Bronchus fibroblast of lung (primary cell): ENCODE measurements at places on chromosomes 16 and 17. TPM values are rescaled to one million over a fixed set of nuclear protein-coding genes. Genes with fewer than 3 reads are reported as not detected.

TEDC2 gene
- total RNA-seq: 23.8 and 25.9 TPM in 2 replicates

ATP1B2 gene
- total RNA-seq: not detected in 2 replicates

MMP2 gene
- 99.7 and 101 TPM in 2 replicates for total RNA-seq

PRR35 gene
- total RNA-seq: not detected in 2 replicates

SDK2 gene
- 0.15 and 0.34 TPM in 2 replicates for total RNA-seq

SP6 gene
- total RNA-seq: 0.15 and 0.34 TPM in 2 replicates

GPR139 gene
- total RNA-seq: not detected in 2 replicates

TTLL6 gene
- total RNA-seq: 0.17 TPM in 1 of 2 replicates, not detected in the other

COX6A2 gene
- not detected in 2 replicates for total RNA-seq

AIPL1 gene
- total RNA-seq: not detected in 2 replicates

PIK3R6 gene
- not detected in 2 replicates for total RNA-seq

MAZ gene
- 262 and 274 TPM in 2 replicates for total RNA-seq

CBFA2T3 gene
- total RNA-seq: not detected in 2 replicates

TMIGD1 gene
- total RNA-seq: not detected in 2 replicates

PYDC1 gene
- not detected in 2 replicates for total RNA-seq

CCDC200 gene
- not detected in 2 replicates for total RNA-seq

IL4R gene
- 15.3 and 16.3 TPM in 2 replicates for total RNA-seq

KRTAP17-1 gene
- not detected in 2 replicates for total RNA-seq

ZDHHC1 gene
- total RNA-seq: 4.6 and 7.9 TPM in 2 replicates

KRT28 gene
- not detected in 2 replicates for total RNA-seq

SRL gene
- total RNA-seq: not detected in 2 replicates

TBC1D3D gene
- total RNA-seq: not detected in 2 replicates

TSR1 gene
- 57.4 and 60.2 TPM in 2 replicates for total RNA-seq

NTN1 gene
- under 0.01 TPM in 2 replicates for total RNA-seq

ZNF785 gene
- 4.9 and 6.2 TPM in 2 replicates for total RNA-seq

TBC1D3K gene
- not detected in 2 replicates for total RNA-seq

FN3K gene
- total RNA-seq: 1.3 TPM in 2 replicates

MRM1 gene
- 6.5 and 9.4 TPM in 2 replicates for total RNA-seq

WNT3 gene
- 0.50 and 1.3 TPM in 2 replicates for total RNA-seq

FBXO39 gene
- under 0.01 and 0.34 TPM in 2 replicates for total RNA-seq

OR3A3 gene
- total RNA-seq: not detected in 2 replicates

NOD2 gene
- not detected in 2 replicates for total RNA-seq

INCA1 gene
- total RNA-seq: 0.17 and 0.74 TPM in 2 replicates

LRRC37A2 gene
- 3.6 and 4.9 TPM in 2 replicates for total RNA-seq

PLEKHM1 gene
- 13.4 and 14.0 TPM in 2 replicates for total RNA-seq

NDE1 gene
- 52.5 and 61.1 TPM in 2 replicates for total RNA-seq
